CD4-positive, alpha-beta T cell treated with Interleukin-6 at 100 ng/mL for 8 hours (primary cell): ENCODE measurements at places on chromosomes 3 and 15.

GRCh38 chr3:38648024-38648658 is 1.3 kb downstream of the SCN5A start:
- DNase-seq, result no peak

- no peak for DNase-seq
Measured at GRCh38 chr3:61935814-61936213, 374.4 kb downstream of the PTPRG start.

DNA sequence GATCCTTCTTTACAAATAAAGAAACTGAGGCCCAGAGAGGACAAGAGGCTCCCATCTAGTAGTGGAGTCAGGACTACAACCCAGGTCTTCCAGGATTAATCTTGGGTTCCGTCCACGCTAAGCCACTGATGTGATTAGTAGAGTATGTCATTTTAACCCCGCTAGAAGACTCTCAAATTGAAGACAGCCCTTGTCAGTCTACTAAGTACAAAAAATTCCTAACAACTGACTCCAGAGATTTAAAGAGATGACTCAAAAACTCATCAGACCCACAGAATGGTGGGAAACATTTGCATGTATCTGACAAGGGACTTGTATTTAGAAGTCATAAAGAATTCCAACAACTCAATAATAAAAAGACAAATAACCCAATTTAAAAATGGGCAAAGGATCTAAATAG is 145.3 kb downstream of the CNTN3 start:
- DNase-seq, result no peak

GRCh38 chr15:52370010-52370409 is 74.4 kb upstream of the MYO5C start:
- DNase-seq, result no peak

- DNase-seq, result no peak
Measured at GRCh38 chr3:23845326-23846216, 39.8 kb downstream of the UBE2E1 start.

DNA sequence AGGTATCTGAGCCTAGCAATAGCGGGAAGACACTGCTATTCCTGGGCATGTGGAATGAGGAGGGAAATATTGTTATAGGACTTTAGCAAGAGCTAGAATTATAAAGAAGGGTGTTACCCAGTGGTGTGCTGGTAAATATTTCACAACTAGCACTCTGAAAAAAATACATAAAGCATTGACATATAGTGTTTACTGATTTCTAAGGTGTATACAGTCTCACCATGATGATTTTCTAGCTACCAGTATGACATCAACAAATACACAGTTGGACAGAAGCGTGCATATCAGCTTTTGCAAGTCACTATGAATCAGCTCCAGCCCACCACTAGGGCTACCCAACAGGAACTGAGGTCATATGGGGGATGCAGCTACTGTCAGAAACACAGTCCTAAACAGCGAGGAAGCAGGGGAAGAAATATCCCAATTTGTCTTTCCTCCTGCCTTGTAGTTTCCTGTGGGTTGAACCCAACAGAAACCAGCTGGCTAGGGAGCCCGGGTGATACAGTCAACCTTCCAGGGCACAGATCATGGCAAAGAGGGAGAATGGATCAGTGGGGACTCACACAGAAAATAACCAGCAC is 39.6 kb downstream of the HGD start:
- no peak for DNase-seq

- DNase-seq, result no peak
Measured at GRCh38 chr3:126903521-126903920, 79.4 kb upstream of the PLXNA1 start.

DNA sequence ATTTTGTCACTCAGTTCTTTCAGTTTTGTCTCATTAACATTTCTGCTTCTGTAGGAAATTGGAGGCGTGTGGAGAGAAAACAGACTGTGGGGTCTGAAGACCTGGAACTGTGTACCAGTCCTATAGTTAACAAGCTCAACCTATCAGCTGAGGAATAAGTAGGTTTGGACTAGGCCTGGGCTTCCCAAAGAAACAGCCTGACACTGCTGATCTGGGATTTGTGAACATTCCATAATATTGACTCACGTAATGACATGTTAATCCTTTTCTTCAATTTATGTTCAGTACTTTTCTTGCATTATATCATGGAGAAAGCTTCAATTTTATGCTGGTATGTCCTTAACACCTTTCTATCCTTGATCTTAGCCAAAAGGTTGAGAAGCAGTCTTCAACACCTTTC is 181.6 kb upstream of the RORA start:
- DNase-seq, result no peak

DNA sequence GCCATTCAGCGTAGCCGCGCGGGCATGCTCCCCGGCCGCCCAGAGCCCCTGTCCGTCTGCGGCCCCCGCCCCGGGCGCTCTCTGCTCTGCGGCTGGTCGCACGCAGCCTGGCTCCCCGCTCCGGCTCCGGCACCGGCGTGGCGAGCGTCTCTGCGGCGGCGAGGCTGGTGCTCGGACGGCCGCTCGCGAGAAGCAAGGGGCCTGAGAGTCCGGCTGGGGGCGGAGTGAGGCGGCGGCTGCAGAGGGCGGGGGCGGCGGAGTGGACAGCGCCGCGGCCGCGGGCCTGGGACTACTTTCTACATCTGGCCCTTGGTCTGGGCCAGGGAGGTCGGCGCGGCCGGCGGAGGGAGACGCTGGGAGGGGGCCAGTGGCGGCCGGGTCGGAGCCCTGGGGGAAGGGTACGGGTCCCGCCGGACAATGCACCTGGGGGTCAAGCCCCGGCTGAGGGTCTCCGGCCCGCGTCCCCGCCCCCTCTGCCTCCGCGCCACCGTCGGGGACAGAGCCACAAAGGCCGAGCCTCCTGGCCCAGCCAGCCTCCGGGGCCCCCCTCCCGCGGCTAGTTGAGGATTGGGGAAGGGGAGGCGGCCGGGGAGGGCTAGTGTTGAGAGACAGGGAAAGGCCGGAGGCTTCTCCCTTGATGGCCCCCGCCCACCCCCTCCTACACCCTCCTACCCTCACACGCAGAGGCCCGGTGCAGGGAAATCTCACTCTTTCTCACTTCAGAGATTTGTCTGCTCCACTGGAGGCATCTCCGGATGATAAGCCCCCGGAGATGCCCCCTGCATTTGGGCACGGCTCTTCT is at the start of gene PRTG:
PRTG (minus strand) TSS at position 226 of the 802 bp plus-strand sequence; CDS start at position 5, 221 bp downstream.
- no peak for DNase-seq

DNA sequence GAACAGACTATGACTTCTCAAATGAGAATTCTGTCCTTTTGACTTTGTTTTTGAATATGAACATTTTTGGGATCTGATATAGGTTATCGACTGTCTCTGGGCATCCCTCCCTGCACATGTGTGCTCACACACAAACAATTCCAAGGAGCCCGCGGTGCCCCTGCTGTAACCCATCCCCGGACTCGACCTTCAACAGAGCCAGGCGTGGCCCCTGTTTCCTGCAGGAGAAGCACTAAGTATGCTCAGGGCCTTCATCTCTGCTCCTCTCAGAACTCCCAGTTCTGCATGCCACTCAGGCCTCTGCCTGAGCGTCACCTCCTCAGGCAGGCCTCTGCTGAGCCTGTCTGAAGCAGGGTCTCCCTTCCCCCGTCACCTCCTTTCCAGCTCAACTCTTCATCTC is 57.6 kb downstream of the NUP210 start:
- DNase-seq, result no peak

- DNase-seq, result no peak
Measured at GRCh38 chr3:53566461-53567145, 72.2 kb downstream of the CACNA1D start.

- no peak for DNase-seq
Measured at GRCh38 chr15:68479406-68479805, 47.4 kb upstream of the ITGA11 start.

- DNase-seq, result no peak
Measured at GRCh38 chr3:160738048-160738447, 18.0 kb upstream of the PPM1L start.

GRCh38 chr3:159654183-159655134 is 334.2 kb upstream of the IL12A start:
- no peak for DNase-seq

GRCh38 chr3:148500881-148501280 is 196.8 kb upstream of the AGTR1 start:
- no peak for DNase-seq
